ENCODE measurements at places on chromosomes 7 and 10.
A peak's percentile ranks its signal among the peaks of the same experiment; 100 is the strongest.

GRCh38 chr10:818010-818409 is 113.5 kb downstream of the LARP4B start:
- ATAC-seq = no peak

- no peak for ATAC-seq
Observed at GRCh38 chr10:117677239-117677638, 134.7 kb downstream of the EMX2 start.

DNA sequence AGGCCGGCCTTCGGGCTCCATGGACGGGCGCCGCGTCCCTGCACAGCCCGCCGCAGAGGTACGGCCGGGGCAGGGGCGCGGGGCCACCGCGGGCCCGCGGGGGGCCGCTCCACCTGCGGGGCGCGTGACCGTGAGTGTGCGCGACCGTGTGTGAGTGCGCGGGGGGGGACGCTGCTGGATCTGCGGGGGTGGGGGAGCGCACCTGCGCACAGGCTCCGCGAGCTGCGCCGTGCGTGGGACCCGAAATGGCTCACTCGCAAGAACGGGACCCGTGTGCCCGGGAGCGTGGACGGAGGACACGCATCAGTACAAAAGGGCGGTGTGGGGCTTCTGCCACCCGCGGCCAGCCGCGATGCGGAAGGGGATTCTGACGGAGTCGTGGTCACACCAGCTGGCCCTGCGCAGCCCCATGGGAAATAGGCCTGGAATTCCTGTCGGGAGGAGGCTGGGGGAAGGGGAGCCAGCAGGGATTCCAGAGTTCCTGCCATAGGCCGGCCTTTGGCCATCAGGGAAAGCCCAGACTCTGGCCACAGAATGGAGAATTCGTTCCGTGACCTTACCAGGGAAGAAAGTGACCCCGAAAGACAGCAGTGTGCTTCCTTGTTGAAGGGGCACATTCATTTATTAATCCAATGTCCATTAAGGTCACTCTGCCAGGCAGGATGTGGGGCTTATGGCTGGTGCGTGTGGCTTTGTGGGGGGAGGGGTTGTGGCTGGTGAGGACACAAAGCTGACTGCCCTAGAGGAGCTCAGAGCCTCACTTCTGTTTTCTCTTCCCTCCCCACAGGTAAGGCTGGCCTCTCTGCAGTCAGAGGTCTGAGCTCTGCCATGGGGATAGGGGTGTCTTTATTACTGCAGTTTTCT is 494 bp downstream of the REPIN1 start:
- ATAC-seq = peak; percentile 61

GRCh38 chr10:77463967-77464745 is 173.5 kb downstream of the KCNMA1 start:
- ATAC-seq = no peak

DNA sequence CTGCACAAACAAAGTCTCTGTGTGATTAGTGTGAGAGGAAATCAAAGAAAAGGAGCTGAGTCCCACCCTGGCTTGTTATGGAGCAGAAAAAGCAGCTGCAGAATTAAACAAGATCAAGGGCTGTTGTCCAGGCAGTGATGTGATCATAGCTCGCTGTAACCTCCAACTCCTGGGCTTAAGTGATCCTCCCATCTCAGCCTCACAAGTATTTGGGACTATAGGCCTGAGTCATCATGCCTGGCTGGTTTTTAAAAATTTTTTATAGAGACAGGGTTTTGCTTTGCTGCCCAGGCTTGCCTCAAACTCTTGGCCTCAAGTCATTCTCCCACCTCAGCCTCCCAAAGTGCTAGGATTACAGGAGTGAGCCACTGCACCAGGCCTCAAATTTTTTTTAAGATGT is 88.9 kb downstream of the IPMK start:
- no peak for ATAC-seq

DNA sequence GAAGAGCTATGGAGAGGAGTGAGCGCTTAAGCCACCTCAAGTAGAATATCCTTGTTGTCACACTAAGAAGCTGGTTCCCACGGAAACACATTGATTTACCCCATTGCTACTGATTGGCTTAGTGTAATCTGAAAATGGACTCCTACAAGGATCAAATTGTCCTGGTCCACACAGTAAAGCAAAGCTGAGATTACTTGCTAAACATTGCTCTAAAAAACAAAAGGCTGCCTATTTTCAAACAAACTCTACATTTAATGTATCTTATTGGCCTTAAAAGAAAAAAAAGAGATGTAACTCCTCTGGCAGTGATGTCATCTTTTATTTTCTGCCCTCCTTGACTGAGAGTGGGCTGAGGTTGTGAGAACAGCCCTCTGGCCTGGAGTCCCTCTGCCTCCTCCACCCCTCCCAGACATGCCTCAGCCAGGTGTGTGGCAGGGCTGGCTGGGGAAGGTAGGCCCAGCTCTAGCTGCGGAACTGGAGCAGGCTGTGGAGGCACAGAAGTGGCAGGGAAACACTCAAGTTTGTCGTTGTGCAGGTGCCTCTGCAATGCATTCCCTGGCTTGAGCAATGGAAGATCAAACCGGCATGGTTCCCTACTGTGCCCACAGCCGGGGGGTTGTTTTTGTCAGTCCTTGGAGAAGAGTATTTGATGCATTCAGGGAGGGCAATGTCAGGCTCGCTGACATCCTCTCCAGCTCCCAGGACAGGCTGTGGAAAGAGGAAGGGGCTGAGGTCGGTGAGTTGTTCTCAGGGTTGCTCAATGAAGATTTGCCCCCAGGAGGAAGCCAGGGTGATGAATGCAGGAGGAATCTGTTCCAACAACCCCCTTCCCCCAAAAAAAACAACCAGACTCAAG is 9.1 kb downstream of the KLF6 start:
- ATAC-seq = peak; percentile 20

- no peak for ATAC-seq
Observed at GRCh38 chr7:5603241-5604140, 178.0 kb downstream of the RNF216 start.

GRCh38 chr7:112770051-112770450 is 20.1 kb downstream of the TMEM168 start:
- ATAC-seq = no peak

DNA sequence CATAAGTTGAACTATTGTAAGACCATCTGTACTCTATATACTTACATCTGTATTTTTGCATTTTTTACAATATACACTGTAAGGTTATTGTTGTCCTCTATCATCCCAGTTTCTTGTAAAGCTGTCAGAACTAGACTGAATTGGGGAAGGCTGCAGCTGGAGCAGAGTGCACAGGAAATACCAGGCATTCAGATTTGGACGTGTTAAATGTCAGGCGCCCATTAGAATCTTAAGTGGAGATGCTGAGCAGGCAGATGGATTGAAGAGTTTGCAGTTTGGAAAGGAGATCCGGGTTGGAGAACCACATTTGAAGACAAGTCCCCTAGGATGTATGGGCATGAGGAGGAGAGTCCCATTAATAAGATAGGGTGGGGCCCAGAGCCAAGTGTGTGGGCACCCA is 40.4 kb downstream of the MTURN start:
- ATAC-seq = no peak
